ENCODE measurements at places on chromosomes 5 and 9.

DNA sequence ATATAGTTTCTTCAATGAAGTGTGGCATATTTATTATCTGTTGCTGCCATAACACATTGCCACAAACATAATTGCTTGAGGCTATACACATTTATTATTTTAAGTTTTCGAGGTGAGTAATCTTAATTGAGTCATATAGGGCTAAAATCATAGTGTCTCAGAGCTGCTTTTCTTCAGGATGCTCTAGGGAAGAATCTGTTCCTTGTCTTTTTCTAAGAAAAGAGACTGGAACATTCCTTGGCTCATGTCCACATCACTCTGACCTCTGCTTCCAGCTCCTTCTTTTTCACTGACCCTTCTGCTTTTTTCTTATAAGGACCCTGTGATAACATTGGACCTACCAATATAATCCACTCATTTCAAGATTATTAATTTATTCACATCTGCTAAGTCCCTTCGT, 632.4 kb upstream of the TYRP1 start:
- no peak for DNase-seq

DNA sequence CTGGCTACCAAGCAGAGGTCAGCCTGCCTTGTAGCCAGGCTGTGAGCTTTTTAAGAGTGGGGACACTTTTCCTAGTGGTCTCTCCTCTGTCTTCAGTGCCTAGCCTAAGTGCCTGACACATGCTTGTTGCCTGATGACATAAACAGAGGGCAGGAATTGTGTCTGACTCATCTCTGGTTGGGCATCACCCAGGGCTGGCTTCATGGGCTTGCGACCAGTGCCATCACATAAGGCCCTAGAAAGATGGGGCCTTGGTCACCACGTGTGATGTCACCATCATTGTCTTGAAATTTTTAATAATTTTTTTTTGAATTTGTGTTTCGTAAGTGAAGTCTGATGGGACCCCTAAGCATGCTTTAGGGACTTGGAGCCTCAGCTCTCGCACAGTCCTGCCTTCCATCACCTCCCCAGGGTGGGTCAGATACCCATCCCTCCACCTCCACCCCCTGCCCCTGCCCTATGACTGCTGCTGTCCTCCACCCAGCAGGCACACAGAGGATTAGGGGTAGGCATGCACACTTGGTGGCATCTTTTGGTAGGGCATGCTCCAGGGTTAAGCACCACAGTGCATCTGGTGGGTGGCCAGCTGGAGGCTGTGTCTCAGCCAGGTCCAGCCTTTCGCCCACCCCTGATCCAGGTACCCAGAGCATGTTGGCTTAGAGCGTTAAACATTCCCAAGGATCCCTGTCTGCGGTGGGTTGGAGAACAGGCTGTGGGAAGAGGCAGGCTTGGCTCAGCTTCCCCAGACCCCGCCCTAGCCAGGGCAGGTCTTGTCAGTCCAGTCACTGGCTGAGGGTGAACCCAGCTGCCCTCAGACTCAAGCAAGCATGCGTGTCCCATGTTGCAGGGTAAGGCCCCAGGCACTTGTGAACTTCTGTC, 80.1 kb upstream of the SH3PXD2B start:
- no peak for DNase-seq

DNA sequence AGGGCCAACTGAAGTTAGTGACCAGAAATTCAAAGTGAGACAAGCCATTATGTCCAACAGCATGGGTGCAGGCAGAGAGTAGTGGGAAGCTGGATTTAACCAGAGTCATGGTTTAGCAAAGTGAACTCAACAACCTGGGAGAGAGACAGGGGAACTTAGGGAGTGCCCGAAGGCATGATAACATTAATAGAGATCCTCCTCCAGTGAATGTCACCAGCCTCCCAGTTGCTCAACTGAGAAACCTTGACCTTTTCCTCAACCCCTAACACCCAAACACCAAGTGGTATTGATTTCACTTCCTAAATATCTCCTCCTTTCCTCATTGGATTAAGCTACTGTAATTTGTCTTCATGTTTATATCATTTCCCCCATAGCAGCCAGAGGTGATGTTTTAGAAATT, 42.6 kb downstream of the HMGCS1 start:
- DNase-seq = no peak

DNA sequence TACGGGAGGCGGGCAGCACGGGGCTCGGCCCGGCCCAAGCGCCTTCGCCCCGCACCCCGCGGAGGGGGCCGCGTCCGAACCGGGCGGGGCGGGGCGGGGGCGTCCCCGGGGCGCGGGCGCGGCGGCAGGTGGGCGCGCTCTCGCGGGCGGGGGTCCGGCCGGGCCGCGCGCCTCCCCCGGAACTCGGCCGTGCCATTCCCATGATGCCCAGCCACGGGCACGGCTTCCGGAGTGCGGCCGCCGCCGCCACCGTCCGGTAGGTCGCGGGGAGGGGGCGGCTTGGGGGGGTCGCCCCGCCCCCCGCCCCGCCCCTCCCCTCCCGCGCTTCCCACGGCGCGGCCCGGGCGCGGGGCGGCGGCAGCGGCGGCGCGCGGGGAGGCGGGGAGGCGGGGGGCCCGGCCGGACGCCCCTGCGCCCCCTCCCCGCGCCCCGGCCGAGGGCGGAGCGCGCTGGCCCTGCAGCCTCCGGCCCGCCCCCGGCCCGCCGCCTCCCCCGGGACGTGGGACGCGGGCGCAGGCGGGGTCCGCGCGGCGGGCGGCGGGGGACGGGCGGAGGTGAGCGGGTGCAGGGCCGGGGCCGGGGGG, at the start of gene PPP1R26:
TSS of gene PPP1R26 (plus strand) at position 314 of the 584 bp plus-strand sequence. CDS start 4,729 bp downstream, outside the sequence.
- no peak for DNase-seq

DNA sequence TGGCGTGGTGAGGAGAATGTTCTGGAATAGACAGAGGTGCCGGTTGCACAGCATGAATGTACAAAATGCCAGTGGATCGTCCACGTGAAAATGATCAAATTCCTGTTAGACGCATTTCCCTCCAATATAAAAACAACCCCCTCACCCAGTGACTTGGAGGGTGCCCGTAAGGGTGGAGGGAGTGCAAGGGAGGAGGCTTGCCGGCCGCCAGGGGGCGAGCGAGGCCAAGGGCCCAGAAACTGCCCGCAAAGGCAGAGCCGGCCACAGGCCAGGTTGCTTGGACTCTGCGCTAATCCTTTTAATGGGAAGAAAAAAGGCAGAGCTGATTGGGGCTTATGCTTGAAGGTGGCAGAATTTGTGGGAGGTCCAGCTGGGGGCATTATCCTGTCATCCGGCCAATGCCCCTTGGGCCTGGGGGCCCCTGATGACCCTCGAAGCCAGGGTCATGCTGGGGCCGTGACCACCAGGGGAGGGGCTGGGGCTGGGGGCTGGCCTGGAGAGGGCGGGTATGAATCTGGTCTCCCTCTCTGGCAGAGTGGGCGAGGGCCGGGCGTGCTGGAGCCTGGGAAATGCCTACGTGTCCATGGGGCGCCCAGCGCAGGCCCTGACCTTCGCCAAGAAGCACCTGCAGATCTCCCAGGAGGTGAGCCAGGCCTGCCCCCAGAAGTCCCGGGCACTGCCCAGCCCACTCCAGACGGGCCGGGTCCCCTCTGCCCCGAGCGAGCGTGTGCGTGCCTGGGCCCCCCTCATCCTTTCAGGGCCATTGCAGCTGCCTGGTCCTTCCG, 12.0 kb downstream of the GPSM1 start:
- DNase-seq = peak; percentile 50

GRCh38 chr5:75389430-75389829, 52.4 kb downstream of the HMGCR start:
- DNase-seq = peak; percentile 26

GRCh38 chr5:140182803-140183367, 7.9 kb downstream of the CYSTM1 start:
- no peak for DNase-seq

- DNase-seq = peak; percentile 22
Measured at GRCh38 chr9:109143881-109144562, 23.0 kb downstream of the FRRS1L start.

- DNase-seq = peak; percentile 56
Measured at GRCh38 chr9:95048225-95049087, 269.1 kb downstream of the FANCC start.

DNA sequence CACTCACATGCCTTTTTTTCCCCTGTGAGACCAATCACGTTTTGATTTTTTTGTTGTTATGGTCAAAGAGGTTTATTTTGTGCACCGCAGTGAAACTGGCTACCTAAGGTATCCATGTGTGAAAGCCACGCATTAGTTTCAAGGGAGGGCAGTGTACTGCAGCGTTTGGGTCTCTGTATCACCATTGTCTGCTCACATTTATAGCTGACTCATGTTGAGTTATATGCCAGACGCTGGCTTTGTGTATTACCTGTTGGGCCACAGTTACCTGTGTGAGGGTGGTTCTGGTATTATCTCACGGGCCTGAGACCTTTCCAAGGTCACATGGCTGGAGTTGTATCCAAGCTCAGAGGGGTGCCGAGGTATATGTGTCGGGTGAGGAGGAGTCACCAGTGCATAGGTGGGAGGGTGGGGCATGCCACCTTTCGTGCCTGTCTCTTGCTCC, 75.8 kb downstream of the ARHGAP26 start:
- DNase-seq = no peak

DNA sequence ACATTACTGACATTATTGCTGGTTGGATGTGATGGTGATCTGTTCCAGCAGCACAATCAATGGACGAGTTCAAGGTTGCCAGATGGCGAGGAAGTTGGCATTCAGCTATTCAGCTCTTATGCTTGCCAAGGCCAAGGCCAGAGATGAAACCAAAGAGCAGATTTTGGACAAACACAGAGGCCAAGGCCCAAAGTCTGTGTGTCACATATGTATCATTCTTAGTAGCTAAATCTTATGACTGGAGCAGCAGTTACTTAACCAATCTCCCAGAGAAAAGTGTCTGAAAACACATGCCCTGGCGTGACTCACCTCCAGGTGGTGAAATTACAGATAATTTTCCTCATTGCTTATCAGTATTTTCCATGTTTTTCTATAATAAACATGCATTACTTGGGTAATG, 189.0 kb upstream of the EGFLAM start:
- no peak for DNase-seq

DNA sequence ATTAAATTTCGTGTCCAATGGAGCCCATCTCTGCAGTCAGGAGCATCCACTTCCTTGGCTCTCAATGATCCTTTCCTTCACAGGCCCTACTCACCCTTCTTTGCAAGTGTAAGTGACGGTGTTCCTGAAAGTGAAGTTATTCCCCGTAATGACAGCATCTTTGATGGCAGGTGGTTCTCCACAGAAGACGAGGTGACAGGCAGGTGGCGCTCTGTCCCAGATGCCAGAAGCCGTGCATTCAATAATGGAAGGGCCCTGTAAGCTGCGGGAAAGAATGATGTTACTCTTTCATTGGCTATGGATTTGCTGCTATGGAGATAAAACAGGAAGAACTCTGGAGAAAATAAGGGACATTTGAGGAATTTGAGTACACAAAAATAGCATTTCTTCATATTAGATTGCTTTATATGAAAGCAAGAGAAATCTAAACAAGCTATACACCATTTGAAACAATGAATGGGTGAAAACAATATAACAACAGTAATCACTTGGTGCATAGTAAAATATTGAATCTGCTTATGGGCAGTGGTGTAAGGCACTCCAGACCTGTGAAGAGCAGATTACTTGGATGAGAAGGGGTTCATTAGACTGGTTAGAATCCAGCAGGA, 89.9 kb upstream of the TXNDC8 start:
- DNase-seq = peak; percentile 26
